Aorta (tissue), 5 donors: ENCODE measurements at places on chromosomes 1 and 21. TPM values are rescaled to one million over a fixed set of nuclear protein-coding genes. Genes with fewer than 3 reads are reported as not detected.

- H3K4me1 ChIP-seq: no peaks in the 10 kb centered on the region
- no peak for DNase-seq
- no peaks in the 10 kb centered on the region for H3K36me3 ChIP-seq
- no peak overlapping the region for H3K4me3 ChIP-seq
- H3K27me3 ChIP-seq: no peaks in the 10 kb centered on the region
- no peak overlapping the region for H3K27ac ChIP-seq
These were observed 78.5 kb downstream of the CSMD2 start for GRCh38 chr1:34086561-34086960.

- no peaks in the 10 kb centered on the region for H3K27me3 ChIP-seq
These were observed 88.8 kb upstream of the ZBTB40 start for GRCh38 chr1:22362626-22363402.

DNA sequence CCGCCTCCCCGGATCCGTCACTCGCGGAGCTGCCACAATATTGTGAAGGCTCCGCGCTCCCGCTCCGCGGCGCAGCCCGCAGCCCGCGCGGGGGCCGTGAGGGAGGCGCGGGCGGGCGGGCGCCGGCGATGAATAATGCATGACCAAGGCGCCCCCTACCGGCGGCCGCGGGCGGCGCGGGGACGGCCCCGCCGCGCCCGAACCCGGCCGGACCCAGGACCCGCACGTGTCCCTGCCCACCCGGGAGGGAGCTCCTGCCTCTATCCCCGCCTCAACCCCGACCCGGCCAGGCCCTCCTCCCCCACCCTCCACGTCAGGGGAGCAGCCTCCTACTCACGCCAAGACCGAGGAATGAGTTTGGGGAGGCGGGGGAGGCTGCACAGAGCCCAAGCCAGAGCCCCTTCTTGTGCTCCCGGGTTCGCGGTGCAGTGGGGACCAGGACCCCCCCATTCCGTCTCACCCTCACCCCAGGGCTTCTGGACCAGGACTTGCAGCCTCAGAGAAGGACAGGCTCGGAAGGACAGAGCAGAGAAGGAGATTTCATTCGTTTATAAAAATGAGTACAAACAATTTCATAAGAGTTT, 70.8 kb upstream of the CASZ1 start:
- peak; percentile 60 for DNase-seq
- H3K4me3 ChIP-seq: peak overlapping the region; percentile 31
- no peaks in the 10 kb centered on the region for H3K36me3 ChIP-seq
- H3K27me3 ChIP-seq: no peaks in the 10 kb centered on the region
- no peaks in the 10 kb centered on the region for H3K4me1 ChIP-seq
- H3K27ac ChIP-seq: no peak overlapping the region

GRCh38 chr1:112359961-112360767, 35.9 kb upstream of the CTTNBP2NL start:
- peak overlapping the region; percentile 64 for H3K27ac ChIP-seq
- H3K4me3 ChIP-seq: no peak overlapping the region
- H3K4me1 ChIP-seq: no peaks in the 10 kb centered on the region
- no peaks in the 10 kb centered on the region for H3K36me3 ChIP-seq

DNA sequence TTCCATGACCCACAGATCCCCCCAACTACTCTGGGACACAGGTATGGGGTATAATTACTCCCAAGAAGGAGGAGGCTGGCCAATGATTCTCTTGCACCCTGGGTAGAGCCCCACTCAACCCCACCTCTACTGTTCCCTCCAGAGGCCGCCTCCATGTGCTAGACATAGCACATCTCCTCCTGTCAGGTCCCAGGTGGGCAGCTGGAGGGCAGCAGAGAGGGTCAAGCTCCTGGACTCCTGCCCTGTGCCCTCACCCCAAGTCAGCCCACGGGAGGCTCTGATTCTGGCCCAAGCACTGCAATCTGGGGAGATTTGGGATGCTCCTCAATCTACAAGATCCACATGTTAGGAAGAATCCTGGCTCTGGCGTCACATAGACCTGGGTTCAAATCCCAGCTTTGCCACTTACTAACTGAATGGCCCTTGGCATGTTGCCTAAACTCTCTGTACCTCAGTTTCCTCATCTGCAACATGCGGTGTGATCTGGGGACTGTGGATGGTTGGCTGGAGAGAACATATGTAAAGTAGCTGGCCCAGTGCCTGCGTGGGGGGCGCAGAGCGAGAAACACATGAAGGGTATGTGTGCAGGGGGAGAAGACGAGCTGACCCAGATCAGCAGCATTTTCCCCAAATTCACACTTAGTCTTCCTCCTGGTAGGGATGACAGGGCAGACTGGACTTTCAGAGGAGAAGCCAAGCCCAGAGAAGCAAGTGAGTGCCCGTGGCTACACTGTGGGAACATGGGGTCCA, 23.2 kb downstream of the TNNT2 start:
- no peaks in the 10 kb centered on the region for H3K36me3 ChIP-seq
- DNase-seq: peak; percentile 35
- no peak overlapping the region for H3K4me3 ChIP-seq
- H3K27me3 ChIP-seq: no peaks in the 10 kb centered on the region
- no peak overlapping the region for H3K27ac ChIP-seq
- H3K4me1 ChIP-seq: no peaks in the 10 kb centered on the region

DNA sequence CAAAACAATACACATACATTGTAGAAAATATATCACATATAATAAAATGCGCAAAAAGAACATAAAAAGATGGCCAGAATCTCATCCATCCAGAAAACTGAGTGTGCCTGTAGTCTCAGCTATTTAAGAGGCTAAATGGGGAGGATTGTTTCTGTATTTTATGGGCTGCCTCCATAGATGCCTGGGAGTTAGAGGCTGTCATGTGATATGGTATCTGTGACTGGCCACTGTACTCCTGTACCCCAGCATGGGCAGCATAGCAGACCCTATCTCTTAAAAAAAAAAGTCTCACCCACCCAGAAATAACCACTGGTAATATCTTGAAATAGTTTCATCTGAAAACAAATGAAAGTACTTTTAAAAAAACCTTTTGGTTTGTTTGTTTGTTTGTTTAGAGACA, 3.5 kb upstream of the TLCD4 start:
- H3K4me3 ChIP-seq: no peak overlapping the region
- DNase-seq: no peak
- peaks cover under 1% of the 10 kb centered on the region for H3K4me1 ChIP-seq
- H3K27ac ChIP-seq: no peak overlapping the region
- no peaks in the 10 kb centered on the region for H3K27me3 ChIP-seq
- H3K36me3 ChIP-seq: no peaks in the 10 kb centered on the region

GRCh38 chr1:69750638-69751037, 182.9 kb downstream of the LRRC7 start:
- no peaks in the 10 kb centered on the region for H3K36me3 ChIP-seq
- no peak overlapping the region for H3K27ac ChIP-seq
- H3K27me3 ChIP-seq: no peaks in the 10 kb centered on the region
- H3K4me1 ChIP-seq: no peaks in the 10 kb centered on the region
- no peak for DNase-seq

- no peak overlapping the region for H3K4me3 ChIP-seq
- no peaks in the 10 kb centered on the region for H3K36me3 ChIP-seq
- H3K27me3 ChIP-seq: no peaks in the 10 kb centered on the region
- no peak overlapping the region for H3K27ac ChIP-seq
These were observed 177.1 kb downstream of the HHAT start for GRCh38 chr1:210505601-210506496.

Gene FMOD
- total RNA-seq: 353 TPM

Gene FMO2
- 183 TPM for total RNA-seq
